ENCODE measurements at places on chromosomes 2 and 18. TPM values are rescaled to one million over a fixed set of nuclear protein-coding genes. Genes with fewer than 3 reads are reported as not detected.

DNA sequence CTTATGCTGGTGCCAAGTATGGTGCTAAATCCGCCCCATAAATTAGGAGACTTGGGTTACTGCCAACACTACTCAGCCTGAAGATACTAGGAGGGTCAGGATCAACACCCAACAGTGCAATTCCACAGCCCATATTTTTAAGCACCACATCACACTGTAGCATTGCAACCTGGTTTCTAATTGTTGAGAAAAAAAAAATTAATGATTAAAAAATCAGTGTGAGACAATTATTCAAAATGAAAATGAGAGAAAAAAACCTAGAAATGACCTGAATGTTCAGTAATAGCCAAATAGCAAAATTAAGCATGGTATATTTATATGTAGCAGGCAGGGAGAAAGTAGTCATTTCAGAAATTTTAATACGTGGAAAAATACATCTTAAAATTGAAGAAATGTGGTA, 29.2 kb upstream of the HNRNPLL start:
- DNase-seq: no peak

GRCh38 chr18:7601246-7601615, 34.1 kb downstream of the PTPRM start:
- peak; percentile 51 for DNase-seq

DNA sequence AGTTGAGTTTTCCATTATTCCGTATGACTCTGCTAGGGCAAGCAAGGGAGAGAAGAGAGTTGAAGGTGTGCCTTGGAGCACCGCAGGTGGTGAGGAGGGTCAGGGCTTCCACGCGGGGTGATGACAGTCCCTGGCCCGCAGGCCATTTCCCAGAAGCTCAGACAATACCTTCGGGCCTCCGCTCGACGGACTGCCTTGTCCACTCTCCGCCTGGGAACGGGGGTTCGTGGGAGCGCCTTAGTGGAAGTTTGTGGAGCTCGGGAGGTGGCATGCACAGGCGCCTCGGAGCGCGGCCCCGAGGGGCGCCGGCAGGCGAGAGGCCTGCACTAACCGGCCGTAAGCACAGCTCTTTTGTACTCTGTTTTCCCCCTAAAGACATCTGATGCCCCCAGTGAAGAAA, 69.8 kb downstream of the ARHGEF33 start:
- DNase-seq: no peak

DNA sequence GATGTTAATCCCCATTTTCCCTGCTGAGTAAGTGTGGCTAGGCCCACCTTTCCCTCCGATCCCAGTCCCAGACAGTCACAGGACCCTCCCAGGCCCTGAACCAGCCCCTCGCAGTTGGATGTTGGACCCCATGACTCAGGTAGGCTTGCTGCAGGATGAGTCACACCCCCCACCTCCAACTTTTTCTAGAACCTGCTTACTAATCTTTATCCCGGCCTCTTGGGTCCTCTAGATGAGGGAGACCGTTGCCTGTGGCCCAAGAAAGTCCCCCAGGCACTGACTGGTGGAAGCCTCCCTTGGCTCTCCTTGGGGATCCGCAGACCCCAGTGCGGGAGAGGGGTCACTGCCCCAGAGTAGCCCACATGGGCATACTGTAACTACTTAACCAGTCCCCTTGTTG, 98.5 kb downstream of the SMAD7 start:
- DNase-seq: no peak

GRCh38 chr2:233114421-233114861, 54.3 kb downstream of the INPP5D start:
- DNase-seq: no peak

The THSD7B gene
- not detected for total RNA-seq

GRCh38 chr2:158221063-158222020, 119.7 kb downstream of the UPP2 start:
- no peak for DNase-seq

DNA sequence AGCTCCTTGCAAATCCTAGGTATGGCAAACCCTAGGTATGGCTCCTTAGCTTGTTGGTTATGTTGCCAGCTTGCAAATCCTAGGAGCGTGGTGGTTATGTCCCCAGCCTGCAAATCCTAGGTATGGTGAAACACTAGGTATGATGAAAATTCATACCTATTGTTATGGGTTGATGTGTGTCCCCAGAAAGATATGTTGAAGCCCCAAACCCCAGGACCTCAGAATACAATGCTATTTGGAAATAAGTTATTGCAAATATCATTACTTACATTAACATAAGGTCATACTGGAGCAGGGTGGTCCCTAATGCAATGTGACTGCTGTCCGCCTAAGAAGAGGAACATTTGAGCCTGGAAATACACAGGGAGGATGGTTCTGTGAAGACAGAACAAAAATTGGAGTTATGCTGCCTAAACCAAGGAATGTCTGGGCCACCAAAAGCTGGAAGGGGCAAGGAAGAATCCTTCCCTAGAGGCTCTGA, 220.8 kb downstream of the MYCN start:
- no peak for DNase-seq

DNA sequence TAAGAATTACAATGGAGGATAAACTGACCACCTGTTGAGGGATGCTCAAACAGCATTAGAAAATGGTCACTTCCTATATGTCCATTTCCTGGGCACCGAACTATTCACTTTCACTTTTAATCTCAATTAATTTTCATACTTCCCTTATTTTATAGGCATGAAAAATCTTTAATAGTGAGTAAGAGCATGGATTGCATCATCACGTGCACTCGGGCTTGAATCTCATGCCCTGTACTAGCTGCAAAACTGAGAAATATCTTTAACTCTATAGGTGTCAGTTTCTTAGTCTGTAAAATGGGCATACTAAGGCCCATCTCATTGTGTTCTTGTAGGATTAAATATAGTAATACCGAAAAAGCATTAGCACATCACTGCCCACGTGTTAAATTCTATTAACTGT, 183.9 kb upstream of the FIGN start:
- peak; percentile 12 for DNase-seq

DNA sequence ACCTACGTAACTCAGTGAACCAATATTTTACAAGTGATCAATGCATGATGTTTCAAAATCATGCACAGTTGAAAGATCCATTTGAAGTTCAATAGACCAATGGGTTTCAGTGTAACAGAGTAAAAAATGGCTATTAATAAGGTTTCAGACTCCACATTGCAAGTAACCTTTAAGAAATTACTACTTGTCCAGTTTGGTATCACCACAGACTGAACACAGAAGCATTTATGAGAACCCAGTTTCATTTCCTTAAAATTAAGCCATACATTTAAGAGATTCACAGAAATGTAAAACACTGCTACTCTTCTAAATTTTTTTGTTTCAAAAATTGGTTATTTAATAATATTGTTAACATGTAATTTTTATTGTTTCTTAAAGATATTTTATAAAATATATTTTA, 98.9 kb upstream of the CHRNA1 start:
- DNase-seq: no peak

- peak; percentile 27 for DNase-seq
These were observed 40.6 kb upstream of the RIOK3 start for GRCh38 chr18:23412351-23412964.

GRCh38 chr2:237915576-237915975, 51.2 kb upstream of the UBE2F start:
- no peak for DNase-seq

The TDRD15 gene
- not detected for total RNA-seq

DNA sequence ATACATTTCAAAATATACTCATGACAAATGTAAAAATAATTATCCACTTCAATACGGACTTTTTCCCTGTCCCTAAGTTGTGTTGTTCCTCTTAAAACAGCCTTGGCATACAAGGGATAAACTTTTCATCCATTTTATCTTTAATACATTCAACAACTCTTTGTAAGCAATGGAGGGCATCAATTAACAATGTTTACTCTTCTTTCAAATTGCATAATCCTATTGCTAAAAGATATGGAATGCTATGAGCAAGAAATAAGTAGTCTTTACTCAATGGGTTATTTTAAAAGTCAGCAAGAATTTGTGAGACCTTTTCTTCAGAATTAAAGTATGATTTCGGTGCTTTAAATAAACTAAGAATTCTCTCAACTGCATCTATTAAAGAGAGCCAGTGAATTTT, 41.9 kb downstream of the SCN9A start:
- no peak for DNase-seq

The LHCGR gene
- not detected for total RNA-seq

- DNase-seq: no peak
These were observed 317.4 kb downstream of the NBAS start for GRCh38 chr2:15243762-15244161.

The IL1RN gene
- not detected for total RNA-seq

GRCh38 chr2:195672674-195673073, 15.6 kb downstream of the SLC39A10 start:
- DNase-seq: no peak

The DSC3 gene
- not detected for total RNA-seq

GRCh38 chr2:44244135-44244871, 31.0 kb upstream of the SLC3A1 start:
- peak; percentile 67 for DNase-seq

DNA sequence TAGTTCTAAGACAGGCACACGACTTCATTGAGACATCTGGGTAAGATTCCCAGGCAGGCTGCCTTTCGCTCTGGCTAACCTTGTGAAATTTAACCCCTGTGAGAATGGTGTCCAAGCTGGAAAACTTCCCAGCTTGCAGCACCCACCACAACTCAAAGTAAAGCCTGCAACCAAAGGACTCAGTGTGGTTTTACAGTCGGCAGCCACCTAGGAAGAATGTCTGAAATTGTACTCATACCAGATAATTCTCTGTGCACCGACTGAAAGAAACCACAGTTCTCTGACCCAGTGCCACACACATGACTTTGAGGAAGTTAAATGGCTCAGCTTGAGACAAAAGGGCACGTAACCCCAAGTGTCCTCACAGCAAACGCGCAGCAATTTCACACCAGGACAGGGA, 125.7 kb downstream of the RBMS1 start:
- DNase-seq: peak; percentile 99

The CYRIA gene
- total RNA-seq: 3.5 TPM

- no peak for DNase-seq
These were observed 98.2 kb downstream of the SOCS6 start for GRCh38 chr18:70387027-70387426.

- no peak for DNase-seq
These were observed 235.6 kb downstream of the NUP35 start for GRCh38 chr2:183359867-183360266.

- peak; percentile 21 for DNase-seq
These were observed 118.9 kb upstream of the ARL5A start for GRCh38 chr2:151946899-151947812.

- no peak for DNase-seq
These were observed 244.9 kb downstream of the IRS1 start for GRCh38 chr2:226554701-226555100.

DNA sequence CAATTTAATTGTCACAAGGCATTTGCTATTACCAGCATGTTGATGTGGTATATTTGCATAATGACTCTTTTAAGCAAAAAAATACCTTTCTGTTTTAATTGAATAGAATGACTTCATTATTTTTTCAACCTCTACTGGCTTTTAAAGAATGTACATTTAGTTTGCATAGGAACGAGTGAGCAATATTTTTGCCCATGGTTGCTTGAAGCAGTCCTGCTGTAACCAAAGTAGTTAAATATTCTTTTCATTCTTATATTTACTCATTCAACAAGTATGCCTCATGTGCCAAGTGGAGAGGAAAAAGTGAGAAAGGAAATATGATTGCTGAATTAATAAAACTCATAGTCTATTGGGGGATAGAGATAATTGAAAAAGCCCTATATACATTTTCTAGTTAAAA, 184.7 kb downstream of the DSEL start:
- no peak for DNase-seq

The GKN1 gene
- total RNA-seq: not detected
